ENCODE measurements at places on chromosomes 6 and 20.

DNA sequence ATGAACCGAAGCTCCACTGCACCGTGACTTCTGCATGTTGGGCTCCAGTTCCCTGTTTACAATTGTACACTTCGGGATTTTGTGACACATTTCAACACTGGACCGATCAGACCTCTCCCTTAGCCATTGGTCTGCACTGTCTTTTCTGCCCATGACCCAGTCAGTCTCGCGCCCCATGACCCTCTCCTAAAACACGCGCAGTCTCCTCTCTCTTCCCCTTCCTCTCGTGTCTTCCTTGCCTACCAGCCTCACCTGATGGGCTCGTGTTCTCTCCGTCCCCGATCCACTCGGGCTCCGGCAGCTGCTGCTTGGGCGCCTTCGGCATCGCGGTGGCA is 535 bp upstream of the ABCF1 start:
- DNase-seq, result no peak

DNA sequence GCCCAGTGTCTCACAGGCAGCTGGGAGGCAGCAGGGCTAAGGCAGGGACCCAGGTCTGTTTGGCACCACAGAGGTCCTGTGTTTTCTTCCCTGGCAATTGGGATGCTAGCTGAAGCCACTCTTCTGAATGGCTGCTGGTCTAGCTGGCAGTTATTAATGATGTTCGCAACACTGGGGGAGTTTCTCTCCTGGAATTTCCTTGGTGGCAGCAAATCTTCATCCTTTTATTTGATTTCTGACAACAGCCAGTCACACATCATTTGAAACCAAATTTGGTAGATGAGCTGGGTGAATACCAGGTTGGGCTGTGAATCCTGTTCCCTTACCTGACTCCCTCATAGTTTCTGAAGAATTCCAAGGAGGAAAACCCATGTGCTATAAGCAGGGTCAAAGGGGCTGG is 40.8 kb upstream of the SLC4A11 start:
- no peak for DNase-seq

DNA sequence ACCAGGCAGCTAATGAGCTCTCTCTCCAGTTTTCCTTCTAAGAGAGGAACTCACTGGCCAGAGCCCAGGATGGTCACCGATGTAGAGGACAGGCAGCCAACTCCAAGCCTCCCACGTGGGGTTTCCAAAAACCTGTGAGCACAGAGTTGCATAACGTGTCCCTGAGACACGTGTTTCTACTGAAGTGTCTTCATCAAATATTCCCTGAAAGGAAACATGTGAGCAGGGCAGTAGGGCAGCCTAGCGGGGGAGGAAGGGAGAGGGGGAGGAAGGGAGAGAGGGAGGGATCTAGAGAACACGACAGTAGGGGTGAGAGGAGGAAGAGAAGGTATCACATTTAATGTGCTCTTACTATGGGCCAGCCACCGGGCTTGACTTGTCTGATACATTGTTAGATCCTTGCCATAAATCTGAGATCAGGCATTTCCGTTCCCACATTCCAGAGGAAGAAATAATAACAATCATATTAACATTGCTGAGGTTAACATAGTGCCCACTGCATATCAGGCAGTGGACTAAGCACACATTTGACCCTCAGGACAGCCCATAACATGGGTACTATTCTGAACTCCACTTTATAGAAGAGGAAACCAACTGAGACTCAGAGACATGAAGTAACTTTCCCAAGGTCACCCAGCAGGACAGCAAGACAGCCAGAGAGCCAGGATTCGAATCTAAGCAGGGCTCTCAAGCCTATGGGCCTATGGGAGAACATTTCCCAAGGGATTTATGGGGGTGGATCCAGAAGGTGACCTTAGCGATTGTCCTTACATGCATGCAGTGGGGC is 4.5 kb upstream of the SYS1 start:
- DNase-seq, result no peak

- no peak for DNase-seq
Observed at GRCh38 chr6:24240943-24241342, 114.9 kb downstream of the NRSN1 start.

GRCh38 chr6:52976591-52977035 is 18.5 kb downstream of the GSTA4 start:
- DNase-seq, result no peak

GRCh38 chr6:31619805-31620585 is 520 bp upstream of the PRRC2A start:
- peak; percentile 96 for DNase-seq

- no peak for DNase-seq
Observed at GRCh38 chr6:26187981-26188635, 100.9 kb downstream of the HFE start.

DNA sequence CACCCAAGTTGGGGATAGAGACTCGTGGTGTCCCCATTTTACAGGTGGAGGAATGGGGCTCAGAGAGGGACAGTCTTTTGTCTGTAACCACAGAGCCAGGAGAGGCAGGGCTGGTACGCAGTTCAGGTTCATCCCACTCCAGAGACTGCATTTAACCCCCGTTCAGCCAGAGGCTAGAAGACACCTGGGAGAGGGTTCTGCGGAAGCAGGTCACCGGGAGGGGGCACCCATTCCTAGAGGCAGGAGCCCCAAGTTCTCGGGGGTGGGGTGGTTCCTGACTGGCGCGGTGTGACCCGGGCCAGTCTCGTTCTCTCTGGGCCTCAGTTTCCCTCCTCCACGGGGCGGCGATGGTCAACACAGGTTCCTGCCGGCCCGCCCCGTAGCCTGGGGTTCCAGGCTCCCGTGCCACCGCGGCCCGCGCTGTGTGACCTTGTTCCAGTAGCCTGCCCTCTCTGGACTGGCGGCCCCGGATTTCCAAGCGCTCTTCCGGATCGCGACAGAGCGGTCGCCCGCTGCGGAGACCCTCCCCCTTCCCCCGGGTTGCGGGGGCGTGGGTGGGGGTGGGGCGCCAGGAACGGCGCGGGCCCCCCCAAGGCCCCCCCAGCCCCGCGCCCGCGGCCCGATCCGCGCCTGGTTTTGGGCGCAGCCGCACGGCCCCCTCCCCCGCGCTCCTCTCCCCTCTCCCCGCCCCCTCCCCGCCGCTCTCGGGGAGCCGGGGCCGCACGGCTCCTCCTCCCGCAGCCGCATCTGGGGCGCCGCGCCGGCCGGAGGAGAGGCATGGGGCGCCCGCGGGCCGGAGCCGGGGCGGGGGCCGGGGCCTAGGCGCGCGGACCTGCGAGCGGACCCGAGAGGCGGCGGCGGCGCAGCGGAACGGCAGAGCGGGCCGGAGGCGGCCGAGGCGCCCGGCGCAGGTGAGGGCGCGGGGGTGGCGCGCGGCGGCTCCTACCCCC is at the start of gene DLGAP4:
Gene DLGAP4, plus strand, starts transcription at position 738 of the 950 bp plus-strand sequence. CDS start 125,379 bp downstream, outside the sequence.
- no peak for DNase-seq

DNA sequence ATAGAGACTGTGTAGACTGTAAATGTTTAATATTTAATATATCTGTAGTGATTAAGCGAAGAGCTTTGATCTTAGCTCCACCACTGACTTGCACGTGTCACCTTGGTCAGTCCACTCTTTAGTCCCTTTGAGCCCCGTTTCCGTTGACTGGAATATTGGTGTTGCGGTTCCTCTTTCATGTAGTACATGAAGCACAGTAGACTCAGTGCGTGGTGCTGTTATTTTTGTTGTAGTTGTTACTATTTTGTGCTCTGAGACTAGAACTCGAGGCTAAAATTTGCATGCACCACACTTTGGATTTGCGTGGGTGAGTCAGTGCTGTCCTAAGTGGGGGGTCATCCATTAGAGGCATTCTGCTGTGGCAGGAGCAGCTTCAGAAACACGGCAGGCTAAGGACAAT is 291.4 kb downstream of the QKI start:
- DNase-seq, result no peak

DNA sequence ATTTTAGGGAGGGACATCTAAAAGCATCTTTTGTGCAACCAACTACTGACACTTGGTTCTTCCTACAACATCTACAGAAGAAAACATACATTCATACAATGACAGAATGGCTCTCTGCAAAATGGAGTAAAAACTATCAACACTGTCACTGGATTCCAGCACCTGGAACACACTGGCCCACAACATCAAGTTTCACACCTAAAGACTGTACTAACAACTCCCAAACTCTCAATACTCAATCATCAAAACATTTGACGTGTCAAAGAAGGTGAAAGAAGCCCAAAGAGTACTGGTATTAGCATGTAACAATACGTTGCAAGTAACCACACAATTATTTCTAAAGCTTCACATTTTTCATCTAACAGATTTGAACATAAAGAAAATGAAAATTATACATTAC is 2.1 kb downstream of the CPNE1 start:
- no peak for DNase-seq

- DNase-seq, result no peak
Observed at GRCh38 chr20:7470912-7471311, 469.3 kb downstream of the HAO1 start.

DNA sequence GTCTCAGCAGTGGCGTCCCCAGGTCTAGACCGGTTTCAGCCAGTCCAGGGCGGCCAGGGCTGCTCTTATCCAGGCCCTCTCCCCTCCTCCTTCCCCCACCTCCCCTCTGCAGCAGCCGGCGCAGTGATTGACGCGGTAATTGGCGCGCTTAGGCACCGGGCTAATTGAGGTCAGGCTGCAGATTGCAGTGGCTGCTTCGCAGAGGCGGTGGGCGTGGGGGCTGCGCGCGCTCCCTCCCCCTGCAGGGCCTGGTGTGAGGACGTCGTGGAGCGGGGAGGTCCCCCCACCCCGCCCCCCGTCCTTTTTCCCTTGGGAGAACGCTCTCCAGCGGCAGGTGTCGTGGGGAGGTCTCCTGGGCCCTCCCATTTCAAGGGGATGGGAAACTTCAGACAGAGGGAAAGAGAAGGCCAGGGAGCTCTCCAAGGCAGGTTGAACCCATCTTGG is 70.4 kb upstream of the BLCAP start:
- no peak for DNase-seq

DNA sequence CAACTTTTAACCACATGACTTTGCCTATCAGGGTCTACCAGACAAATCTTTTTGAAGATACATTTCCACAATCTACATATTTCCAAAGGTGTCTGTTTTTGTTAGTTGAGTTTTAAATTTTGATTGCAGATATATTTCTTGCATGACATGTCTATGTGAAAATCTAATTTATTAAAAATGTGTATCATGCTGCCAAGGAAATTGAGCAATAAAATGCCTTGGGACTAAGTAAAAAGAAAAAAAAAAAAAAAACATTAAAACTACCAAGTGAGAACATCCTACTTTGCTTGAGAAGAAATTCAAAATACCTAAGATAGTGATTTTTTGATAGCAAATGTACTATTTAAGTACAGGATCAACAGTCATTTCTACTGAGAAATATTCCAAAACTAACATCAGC is 17.7 kb downstream of the SLC17A5 start:
- no peak for DNase-seq

DNA sequence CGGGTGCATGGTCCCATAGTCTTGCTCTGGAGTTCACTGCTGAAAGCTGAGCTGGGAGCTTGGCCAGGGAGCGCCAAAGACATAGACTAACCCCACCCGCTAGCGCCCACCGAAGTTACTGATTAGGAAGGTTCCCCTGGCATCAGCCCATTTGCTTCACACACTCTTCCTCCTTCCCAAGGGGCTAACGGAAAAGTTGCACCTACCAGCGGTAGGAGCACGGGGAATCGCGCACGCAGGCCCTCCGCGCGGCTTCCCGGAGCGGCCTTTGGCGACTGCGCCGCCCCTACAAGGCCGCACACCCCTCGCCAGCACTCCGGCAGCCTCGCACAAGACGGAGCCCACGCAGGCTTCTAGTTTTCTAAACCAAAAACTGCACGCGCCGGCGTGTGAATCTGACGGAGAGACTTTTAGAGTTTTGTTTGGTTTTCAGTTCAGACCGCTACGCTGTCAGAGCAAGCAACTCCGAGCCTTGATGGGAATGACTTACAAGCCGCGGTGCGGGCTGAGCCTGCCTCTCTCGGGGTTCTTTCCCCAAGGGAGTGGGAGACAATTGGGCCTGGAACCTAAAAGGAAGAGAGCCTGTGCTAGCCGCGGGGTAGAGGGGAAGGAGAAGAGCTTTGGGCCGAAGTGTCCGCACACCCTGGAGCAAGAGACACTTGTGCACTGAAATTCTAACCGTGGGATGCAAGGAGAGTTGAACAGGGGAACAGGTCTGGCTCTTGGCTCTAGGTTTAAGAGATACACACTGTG is 891 bp upstream of the POU3F2 start:
- no peak for DNase-seq

DNA sequence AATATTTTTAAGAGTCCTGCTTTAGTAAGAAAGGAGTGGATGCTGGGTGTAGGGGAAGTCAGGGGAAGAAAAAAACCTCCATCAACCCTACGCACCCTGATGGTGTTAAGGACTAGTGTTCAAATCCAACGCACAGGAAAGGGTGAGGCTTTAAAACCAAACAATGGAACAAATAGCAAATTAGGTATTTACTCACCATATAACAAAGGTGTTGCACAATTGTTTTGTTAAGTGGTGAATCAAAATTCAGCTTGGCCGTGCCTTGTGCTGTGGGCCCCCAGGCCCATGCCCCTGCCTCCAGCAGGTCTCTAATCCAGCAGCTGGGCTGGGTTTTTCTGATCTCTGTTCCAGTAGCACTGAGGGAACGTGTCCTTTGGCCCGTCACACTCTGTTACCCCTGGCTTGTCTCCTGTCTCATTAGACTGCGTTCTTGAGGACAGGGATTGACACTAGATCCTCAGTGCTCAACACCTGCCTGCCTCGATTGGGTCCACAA is 11.8 kb downstream of the FAM83D start:
- no peak for DNase-seq

GRCh38 chr20:5827098-5827853 is 77.1 kb downstream of the SHLD1 start:
- no peak for DNase-seq

GRCh38 chr6:108350528-108350927 is 55.7 kb downstream of the AFG1L start:
- DNase-seq, result no peak

GRCh38 chr6:26576929-26577719 is 19.6 kb upstream of the ABT1 start:
- peak; percentile 37 for DNase-seq

DNA sequence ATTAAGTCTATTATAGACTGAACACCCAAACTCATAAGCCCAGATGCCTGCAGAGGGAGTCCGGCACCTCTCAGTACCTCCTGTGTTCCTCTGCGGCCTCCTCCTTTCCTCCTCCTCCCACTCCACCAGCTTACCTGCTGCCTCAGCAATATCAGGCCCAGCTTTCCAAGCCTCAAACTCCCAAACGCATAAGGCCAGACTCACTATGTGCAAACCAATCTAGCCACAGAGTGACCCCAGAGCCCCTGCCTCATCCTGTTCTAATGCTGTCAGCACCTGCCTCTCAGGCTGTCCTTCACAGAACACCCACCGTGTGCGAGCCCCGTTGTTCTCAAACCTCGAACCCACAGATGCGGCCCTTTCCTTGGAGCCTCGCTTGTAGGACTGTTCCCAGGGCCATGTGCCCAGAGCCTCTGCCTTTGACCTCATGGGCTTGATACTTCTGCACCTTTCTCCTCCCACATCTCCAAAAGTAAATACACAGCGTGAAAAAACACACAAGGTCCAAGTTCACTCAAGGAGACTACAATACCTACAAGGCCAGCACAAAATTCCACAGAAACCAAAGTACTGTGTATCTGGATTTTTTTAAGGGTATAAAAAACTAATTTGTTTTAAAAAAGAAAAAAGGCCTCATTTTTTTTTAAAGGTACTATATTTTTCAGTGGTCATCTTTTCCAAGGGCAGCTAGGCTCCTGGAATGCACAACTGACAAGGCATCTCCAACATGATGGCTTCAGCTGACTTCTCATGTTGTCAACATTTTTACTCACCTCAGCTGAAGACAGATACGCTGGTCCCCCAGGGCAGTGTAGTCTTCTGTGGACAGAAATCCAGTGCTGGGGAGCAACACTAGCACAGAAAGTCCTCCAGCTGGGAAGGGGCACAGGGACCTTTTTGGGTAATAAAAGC is 52.3 kb downstream of the ABHD12 start:
- no peak for DNase-seq
